NCI-H1417 treated with DMSO at 0.1 percent for 48 hours (cell line): ENCODE measurements at places on chromosomes 12 and 14.

GRCh38 chr14:77640756-77641533, 24.5 kb upstream of the SPTLC2 start:
- DNase-seq, result no peak

GRCh38 chr12:17593715-17594406, 496.1 kb downstream of the RERGL start:
- DNase-seq, result no peak

DNA sequence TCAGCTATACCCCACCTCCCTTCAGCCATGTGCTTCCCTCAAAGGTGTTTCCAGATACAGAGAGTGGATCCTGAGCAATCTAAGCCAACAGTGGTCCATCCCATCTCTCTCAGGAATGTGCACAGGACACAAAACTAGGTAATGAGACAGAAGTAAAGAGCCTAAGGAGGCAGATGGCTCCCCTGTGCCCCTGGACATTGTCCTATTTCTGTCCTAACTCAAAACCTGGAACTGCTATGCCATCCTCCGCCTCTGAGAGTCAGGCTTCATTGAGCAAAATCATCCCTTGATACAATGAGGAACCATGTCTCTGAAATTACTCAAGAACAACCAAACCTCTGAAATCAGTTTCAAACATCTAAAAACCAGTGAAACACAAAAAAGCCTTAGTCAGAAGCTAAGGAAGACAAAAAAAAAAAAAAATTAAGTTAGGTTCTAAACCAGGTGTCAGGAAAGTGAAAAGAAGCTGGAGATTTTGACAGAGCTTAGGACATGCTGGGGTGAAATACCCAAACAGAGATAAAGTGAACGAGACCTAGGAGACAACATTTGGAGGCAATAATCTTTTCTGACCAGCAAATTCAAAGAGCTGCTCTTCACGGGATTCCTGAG, 200.3 kb upstream of the PLEKHG7 start:
- DNase-seq, result no peak

GRCh38 chr14:79274641-79275291, 936.5 kb downstream of the DIO2 start:
- DNase-seq, result no peak

GRCh38 chr12:130715998-130716968, at the start of gene RIMBP2:
Gene RIMBP2, minus strand, starts transcription at chr12:130716299. Its CDS starts 237,286 bp downstream, at chr12:130479013.
- DNase-seq, result peak; percentile 62

- DNase-seq, result no peak
These were observed 157.1 kb upstream of the NEDD1 start for GRCh38 chr12:96749999-96750398.

DNA sequence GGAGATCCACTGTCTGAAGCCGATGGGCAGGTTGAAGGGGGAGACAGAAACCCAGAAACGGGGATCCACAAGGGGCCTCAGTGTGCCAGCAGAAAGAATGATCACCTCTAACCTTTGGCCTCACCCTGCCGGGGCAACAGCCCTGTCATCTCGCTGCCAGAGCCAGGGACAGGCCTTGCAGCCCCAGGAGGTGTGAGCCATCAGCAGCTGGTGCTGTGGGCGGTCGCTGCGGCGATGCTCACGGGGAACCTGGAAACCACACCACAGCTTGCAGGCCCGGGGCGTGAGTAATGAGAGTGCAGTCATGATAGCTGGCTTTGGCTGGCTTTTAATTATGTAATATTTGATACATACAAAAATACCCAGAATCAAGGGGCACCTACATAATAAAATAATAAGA, 4.7 kb upstream of the TTC7B start:
- DNase-seq, result no peak

DNA sequence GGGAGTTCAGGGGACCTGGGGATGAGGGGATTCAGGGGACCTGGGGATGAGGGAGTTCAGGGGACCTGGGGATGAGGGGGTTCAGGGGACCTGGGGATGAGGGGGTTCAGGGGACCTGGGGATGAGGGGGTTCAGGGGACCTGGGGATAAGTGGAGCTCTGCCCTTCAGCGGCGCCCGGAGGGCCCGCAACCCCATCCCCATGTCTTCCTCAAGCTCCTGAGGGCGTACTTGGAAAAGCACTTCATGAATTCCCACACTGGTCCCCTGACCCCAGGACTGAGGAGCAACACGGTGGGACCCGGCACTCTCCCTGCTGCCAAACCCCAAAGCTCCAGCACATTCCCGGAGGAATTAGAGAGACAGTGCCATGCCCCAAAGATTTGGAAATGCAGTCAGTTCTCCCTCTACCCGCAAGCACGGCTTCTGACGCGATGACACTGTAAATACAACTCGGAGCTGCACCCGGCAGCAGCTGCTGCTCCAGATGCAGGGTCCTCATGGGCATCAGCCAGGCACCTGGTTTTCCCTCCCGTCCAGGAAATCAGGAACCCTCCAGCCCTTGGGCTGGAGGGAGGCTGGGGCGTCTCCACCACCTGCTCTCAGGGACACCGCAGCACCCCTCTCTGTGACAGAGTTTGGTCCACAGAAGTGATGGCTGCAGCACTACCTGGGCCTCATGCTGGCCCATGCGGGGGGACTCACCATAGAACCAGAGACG, 32.8 kb upstream of the C14orf180 start:
- DNase-seq, result no peak

DNA sequence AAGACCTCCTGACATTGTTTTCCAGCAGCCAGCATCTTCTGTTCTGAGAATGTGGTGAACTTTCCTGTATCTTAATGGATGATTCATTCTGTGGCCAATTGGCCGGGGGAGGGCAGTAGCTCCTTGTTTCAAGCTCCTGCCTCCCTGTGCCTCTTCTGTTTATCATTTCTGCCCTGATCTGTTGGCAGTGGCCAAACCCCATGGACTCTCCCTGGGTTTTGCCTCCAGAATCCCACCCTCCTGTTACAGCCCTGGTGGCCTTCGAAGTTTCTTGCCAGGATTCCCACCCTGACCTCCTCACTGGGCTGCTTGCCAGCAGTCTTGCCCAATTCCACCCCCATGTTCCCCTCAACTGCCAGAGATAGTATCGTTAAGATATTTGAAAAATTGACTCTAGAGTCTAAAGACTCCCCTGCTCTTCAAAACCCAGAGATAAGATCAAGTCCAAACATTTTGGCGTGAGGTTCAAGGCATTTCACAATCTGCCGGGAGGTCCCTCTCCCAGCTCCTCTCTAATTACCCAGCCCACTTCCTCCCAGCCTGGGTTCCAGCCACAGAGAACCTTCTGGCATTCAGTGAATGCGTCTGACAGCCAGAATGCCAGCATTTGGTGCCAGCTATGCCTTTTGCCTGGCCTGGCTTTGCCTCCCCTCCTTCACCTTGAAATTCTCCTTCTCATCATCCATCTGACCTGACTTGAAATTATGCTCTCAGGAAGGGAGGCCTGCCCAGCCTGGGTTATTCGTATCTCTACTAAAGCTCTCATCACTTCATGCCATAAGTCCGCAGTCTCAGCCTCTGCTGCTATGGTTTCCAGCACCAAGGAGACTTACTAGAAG, 37.7 kb upstream of the TXNRD1 start:
- no peak for DNase-seq

- peak; percentile 20 for DNase-seq
These were observed 129.0 kb downstream of the ASCL4 start for GRCh38 chr12:107903341-107904061.

- no peak for DNase-seq
These were observed 4.8 kb downstream of the GUCY2C start for GRCh38 chr12:14691560-14691959.

GRCh38 chr12:117603316-117604113, 242.1 kb upstream of the NOS1 start:
- no peak for DNase-seq

DNA sequence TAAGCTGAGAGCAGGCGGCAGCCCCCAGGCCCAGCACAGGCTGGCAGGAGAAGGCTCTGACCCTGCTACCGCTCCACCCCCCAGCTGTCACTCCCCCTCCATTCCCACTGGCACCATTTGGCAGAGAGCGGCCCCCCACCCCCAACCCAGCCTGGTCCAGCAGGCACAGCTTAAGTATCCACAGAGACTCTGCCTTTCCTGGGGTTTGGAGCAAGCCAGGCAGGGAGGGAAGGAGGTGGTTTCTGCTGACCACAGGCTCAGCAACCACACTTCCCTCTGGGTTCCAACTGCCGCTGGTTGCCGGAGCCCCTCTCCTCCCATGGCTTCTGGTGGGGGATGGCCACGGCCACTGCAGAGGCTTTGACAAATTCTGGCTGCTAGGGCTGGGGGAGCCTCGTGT, 30.5 kb upstream of the CCND2 start:
- no peak for DNase-seq

DNA sequence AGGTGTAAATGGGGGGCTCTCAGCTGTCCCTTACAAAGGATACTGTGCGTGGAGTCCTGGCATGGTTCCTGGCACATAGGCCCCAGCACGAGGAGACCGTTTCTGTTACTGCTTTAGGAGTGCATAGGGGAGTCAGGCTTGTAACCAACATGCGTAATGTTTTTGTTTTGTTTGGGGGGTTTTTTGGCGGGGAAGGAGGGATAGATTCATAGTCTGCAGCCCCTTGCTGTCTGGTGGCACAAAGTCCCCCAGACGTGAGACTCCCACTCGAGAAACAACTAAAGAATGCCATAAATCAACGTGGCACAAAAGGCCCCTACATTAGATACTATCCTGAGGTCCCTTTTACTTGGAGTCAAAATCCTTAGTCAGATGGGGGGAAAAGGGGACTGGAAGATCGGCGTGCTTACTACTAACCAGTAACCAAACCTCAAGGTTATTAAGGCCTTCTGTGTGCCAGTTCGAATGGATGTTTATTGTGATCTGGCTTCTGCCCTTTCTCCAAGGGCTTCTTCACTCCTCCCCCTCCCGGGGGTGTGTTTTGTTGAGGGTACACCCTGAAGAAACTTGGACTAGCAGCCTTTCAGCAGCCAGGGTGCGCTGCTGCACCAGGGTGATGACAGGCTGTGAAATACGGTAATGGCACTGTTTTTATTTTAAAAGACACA, 874 bp downstream of the ISCU start:
- no peak for DNase-seq

DNA sequence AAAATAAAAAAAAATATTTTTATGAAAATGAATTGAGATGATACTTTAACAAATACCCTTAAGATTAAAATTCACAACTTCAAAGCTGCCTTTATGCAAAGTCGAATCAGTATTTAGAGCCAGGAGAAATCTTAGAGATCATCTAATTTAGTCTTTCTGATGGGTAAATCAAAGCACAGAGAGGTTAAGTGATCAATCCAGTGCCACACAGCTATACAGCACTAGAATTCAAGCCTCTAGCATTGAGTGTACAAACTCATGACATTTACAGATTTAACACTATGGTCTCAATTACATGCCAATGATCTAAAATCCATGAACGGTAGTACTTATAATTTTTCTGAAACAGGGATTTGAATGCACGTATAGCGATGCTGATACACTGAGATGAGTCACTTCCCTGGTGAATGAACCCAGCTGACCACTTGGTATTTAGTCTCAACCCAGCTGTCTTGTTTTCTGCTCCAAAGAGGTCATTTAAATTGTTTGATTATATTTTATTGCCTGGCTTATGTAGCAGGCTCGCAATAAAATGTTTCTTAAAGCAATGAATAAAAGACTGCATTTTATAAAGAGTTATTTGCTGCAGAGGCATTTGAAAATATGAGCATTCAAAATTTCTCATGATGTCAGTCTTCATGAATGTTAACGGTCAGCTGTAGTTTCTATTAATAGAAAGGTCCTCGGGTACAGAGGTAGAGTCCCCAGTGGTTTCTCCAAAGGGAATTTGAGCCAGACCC, 152.4 kb upstream of the PRICKLE1 start:
- no peak for DNase-seq
